Subcutaneous preadipocyte (primary cell): ENCODE measurements at places on chromosomes 2 and 18. TPM values are rescaled to one million over a fixed set of nuclear protein-coding genes. Genes with fewer than 3 reads are reported as not detected.

GREB1 gene
- 0.78 and 1.1 TPM in 2 replicates for total RNA-seq

GALR1 gene
- under 0.01 TPM in 1 of 2 replicates, not detected in the other for total RNA-seq

PRKAG3 gene
- total RNA-seq, result 0.37 TPM in 1 of 2 replicates, not detected in the other

FAM161A gene
- 1.5 and 2.5 TPM in 2 replicates for total RNA-seq
